ENCODE measurements at places on chromosomes 3 and 15.

DNA sequence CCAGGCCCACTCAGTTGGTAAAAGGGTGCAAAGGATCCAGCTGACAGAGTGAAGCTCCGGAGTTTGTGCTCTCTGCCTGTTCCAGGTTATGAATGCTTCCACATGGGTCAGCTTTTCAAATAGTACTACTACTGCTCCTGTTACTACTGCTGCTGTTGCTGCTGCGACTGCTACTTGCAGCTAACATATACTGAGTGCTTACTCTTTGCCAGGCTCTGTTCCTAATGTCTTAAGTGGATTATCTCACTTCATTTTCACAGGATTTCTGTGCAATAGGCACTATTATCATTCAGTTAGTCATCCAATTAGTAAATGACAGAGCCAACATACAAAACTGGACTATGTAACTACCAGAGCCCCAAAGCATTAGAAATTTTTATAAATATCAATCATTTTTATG, 106.5 kb downstream of the IQCH start:
- no peak for DNase-seq

DNA sequence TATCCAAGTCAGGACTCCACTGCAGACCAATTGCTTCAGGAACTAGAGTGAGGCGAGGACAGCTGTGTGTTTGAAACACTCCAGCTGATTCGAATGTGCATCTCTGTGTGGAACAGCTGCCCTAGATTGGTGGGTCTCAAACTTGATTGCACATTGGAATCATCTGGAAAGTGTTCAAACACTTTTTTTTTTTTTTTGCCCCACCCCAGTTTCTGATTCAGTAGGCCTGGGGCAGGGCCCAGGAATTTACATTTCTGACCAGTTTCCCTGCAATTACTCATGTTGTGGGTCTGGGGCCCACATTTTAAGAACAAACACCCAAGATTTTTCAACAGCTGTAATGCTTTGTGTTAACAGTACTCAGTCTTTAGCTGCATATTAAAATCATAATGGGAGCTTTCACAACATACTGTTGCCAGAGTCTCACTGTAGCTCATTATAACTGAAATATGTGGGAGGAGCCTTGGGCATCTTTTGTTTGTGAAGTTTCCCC, 156.6 kb downstream of the NR1D2 start:
- no peak for DNase-seq

GRCh38 chr3:42123012-42123581, 31.9 kb downstream of the TRAK1 start:
- peak; percentile 20 for DNase-seq

DNA sequence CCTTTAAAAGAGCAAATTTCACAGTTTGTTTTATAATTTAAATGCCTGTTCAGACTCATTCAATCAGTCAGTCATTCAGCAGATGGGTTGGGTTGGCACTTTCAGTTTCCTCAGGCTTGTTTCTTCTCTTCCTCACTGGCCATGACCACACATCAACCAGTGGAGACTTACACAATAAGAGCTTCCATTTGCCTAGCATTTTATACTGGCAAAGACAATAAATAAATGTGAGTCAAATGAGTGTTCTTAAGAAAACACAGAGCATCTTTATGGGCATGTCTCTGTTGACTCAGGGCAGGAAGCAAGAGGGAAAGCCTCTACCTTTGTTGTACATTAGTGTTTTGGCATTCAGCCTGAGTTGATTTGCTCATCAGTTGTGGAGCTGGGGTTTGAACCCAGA, 122.6 kb downstream of the EPHB1 start:
- DNase-seq, result no peak

DNA sequence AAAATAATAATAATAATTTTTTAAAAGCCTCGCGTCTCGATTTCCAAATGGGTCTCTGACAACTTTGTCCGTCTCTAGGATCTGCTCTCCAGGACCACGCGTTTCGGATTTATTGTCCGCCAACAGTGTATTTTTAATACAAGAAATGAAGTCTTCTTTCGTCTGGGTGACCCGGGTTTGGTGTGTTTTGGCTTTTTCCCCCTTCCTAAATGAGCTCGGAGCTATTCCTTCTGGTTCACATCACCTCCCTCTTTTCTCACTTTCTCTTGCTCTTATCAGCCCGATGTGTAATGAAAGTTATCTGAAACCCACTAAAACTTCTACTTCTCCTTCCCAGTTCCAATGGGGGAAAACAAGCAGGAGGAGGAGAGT, 516.7 kb downstream of the MECOM start:
- DNase-seq, result no peak

GRCh38 chr3:27141668-27142067, 227.5 kb downstream of the NEK10 start:
- DNase-seq, result no peak

DNA sequence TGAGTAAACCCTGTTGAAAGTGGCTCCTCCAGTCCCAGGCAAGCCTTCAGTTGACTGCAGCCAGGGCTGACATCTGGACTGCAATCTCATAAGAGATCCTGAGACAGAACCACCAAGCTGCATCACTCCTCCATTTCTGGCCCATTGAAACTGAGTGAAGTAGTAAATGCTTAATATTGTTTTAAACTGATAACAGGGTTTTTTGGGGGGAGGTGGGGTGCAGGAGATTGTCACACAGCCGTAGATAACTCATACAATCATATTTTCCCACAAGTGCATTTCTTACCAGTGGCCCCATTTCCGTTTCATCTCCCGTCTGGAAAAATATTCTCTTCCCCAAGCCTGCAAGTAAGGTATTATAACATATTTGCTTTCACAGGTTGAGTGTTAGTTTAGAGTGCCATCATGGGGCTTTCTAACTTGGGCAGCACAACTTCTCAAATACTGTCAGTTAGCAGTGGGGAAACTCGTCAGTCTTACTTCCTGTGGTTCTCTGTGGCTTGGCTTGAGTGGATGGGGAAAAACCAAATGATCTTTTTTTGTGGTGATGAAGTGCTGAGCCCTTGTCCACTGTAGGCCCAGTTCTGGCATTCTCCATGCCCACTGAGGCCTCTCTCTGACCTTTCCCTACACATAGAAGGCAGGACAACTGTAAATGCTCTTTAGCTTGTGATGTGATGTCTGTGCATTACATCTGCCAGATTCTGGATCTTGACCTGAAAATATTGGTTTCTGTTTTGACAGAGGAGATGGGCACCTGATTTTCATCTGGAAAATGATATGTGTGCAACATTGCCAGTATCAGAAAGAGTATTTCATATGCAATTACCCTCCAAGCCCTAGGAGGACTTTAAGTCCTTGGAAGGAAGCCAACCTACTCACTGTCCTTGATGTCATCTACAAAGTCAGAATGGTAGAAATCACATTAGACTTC, 90.1 kb upstream of the BHLHE40 start:
- no peak for DNase-seq

GRCh38 chr15:39538936-39539335, 41.9 kb upstream of the THBS1 start:
- no peak for DNase-seq

GRCh38 chr3:169112153-169112892, 551.2 kb downstream of the MECOM start:
- no peak for DNase-seq

DNA sequence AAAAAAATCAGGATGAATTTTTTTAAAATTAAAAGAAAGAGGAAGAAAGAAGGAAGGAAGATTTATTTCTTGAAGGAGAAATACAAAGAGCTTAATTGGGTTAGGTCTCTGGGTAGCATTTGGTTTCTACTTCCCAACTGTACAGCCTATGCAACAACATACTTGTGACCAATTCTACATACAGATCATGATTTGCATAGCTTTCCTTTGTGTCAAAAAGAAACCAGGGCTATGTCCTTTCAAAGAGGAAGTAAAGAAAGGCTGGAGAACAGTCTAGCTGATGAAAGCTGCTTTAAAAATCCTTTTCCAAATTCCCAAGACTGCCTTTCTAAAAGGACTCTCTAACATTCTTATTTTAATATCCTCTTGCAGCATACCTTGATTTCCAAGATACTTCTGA, 6.1 kb upstream of the HGD start:
- no peak for DNase-seq

GRCh38 chr3:134477002-134477401, 8.8 kb downstream of the ANAPC13 start:
- DNase-seq, result no peak

- DNase-seq, result no peak
Measured at GRCh38 chr3:46427916-46428833, 21.1 kb downstream of the CCRL2 start.

DNA sequence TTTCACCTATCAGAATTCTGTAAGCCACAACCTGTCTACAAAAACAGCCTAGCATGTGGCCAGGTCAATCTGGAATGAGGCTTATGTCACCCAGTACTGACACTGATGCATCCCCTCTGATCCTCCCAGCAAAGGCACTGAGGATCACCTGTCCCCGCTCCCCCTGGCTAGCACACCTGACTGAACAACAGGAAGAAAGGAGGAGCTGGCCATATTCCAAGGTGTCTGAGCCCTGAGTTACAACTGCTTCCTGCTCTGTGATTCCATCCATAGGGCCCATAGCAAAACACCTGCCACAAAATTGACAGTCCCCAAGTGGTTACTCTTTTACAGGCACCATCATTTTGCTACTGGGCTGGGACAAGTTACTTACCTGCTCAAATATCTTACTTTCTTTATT, 555.5 kb upstream of the CFAP20DC start:
- no peak for DNase-seq

DNA sequence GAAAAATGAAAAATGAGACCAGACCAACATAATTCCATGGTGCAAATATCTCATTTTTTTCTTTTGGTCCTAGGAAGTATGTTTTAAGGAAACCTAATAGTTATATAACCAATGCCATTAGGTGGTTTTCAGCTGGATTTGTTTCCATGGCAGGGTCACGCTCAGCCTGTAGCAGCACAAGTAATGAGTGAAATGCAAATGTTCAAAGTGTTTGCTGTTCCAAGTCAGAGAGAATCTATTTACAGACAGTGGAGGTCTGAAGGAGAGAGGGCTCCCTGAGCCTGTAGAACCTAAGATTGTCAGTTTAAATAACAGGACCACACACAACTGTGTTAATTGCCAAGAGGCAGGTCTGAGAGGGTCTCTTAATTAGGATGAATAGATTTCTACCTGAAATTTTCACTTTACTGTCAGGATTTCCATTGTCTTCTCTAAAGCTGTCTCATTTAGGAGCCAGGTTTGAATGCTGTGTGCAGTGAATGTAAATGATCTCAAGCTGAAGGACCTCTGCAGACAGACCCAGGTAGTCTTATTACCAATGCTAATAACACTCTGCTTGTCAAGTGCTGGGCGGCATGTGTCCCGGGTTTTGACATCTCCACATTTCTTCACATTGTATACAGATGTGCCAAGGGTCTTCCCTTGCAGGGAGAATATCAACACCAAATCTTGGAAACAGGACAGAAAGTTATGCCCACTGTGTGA, 317.3 kb upstream of the NECTIN3 start:
- DNase-seq, result no peak

GRCh38 chr15:77476995-77477394, 56.3 kb downstream of the HMG20A start:
- DNase-seq, result no peak

DNA sequence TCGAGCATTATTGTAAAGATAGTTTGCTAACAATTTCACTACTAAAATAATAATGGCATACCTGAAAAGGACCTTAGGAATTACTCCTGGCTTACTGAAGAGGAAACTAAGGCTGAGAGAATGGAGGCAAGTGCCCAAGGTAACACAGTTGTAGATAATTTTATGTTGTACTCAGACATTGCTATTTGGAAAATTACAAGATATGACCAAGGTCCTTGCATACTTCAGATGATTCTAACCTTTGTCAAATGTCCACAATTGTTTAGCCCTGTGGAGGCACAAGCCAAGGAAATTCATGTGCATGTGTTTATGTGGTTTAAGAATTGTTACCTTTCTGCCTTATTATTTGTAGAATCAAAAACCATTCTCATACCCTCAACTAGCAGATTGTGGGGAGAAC, 105.7 kb downstream of the TUSC7 start:
- DNase-seq, result no peak

- DNase-seq, result no peak
Measured at GRCh38 chr3:14358426-14359211, 43.8 kb upstream of the SLC6A6 start.

DNA sequence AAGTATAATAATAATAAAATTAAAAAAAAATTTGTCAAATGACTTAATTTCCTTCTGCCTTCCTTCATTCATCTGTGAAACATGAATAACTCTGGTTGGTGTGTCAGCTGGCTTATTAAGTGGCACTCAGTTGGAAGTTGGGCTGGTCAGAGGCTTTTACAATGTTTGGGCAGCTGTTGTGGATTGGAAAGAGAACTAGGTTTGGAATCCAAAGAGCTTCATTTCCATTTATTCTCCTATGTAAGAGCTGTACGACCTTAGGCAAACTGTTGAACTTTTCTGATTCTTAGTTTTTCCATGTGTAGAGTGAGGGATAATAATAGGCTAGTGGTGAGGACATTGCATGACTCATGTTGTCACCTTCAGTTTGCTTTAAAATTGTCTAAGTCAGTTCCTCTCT, 606.7 kb downstream of the PDCD6IP start:
- DNase-seq, result no peak

DNA sequence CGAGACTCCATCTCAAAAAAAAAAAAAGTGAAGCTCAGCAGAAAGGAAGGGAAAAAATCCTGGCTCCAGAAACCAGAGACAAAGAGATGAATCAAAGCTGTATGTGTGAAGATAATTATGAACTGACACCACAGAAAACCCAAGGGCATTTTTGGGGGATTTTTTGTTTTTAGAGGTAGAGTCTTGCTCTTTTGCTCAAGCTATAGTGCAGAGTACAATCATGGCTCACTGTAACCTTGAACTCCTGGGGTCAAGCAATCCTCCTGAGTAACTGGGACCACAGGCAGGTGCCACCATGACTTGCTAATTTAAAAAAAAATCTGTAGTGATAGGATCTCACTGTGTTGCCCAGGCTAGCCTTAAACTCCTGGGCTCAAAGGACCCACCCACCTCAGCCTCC, 22.8 kb downstream of the HCLS1 start:
- DNase-seq, result no peak

DNA sequence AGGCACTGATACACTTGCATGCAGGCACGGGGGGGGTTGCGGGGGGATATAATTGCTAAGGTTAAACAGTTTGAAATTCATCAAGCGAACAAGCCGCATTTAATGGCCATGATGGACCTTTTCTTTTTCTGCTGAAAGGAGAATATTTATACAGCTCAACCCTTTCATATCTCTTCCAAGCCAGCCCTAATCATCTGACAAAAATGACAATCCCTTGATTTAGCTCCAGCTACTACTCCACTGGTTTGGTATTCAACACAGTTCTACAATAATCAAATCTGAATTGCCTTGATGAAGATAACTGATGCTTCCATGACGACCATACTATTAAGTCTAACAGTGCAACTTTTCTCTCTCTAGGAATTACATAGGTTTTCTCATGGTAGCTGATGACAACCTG, 374.9 kb downstream of the PLCL2 start:
- DNase-seq, result no peak

DNA sequence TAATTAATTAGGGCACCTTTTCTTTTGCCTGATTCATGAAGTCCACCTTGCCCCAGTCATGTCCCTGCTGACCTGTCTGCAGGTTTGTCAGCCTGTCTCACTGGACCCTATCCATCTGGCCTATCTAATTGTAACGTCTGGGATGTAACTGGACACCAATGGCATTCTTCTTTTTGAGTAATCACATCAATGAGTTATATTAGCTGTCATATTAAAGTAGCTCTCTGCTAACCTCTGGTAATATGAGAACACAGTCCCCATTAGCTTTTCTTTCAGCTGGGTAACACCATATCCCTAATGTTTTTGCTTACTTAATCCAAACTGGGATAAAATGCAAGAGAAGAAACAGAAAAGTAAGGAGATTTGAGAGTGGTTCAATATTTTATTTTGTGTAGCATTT, 166.2 kb upstream of the VEPH1 start:
- no peak for DNase-seq
